HS-27A (cell line): ENCODE measurements at places on chromosomes 11 and 22.

DNA sequence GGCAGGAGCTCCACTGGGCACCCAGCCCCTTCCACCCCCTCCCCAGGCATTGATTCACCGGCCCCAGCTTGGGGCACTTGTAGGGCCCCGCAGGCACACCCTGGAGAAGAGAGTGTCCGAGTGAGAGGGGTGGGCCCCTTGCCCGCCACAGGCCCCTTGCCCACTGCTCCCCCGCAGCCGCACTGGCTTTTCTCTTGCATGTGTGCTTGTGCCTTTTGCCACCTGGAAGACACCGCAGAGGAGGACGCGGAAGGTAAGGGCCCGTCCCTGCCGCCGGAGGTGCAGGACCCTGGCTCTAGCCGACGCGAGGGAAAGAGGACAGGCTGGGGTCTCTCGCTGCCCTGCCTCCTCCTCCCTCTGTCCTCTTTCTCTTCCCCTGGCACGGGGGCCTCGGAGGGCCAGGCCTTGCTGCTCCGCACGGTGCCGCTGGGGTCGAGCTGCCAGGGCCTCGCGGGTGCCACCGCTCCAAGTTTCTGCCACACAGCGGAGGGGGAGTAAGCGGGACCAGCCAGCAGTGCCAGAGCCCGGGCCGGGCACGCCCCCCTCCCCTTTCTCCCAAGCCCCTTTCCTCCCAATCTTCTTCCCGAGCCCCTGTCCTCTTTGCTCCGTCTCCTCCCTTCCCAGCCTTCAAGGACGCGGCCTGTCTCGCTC is 9.5 kb downstream of the TNNT3 start:
- no peak for DNase-seq

- DNase-seq: no peak
Observed at GRCh38 chr11:104122836-104123235, 41.1 kb downstream of the PDGFD start.

GRCh38 chr11:1155274-1155693 is 2.5 kb upstream of the MUC5AC start:
- no peak for DNase-seq

- peak; percentile 71 for DNase-seq
Observed at GRCh38 chr11:73376803-73377629, 817 bp downstream of the RELT start.

DNA sequence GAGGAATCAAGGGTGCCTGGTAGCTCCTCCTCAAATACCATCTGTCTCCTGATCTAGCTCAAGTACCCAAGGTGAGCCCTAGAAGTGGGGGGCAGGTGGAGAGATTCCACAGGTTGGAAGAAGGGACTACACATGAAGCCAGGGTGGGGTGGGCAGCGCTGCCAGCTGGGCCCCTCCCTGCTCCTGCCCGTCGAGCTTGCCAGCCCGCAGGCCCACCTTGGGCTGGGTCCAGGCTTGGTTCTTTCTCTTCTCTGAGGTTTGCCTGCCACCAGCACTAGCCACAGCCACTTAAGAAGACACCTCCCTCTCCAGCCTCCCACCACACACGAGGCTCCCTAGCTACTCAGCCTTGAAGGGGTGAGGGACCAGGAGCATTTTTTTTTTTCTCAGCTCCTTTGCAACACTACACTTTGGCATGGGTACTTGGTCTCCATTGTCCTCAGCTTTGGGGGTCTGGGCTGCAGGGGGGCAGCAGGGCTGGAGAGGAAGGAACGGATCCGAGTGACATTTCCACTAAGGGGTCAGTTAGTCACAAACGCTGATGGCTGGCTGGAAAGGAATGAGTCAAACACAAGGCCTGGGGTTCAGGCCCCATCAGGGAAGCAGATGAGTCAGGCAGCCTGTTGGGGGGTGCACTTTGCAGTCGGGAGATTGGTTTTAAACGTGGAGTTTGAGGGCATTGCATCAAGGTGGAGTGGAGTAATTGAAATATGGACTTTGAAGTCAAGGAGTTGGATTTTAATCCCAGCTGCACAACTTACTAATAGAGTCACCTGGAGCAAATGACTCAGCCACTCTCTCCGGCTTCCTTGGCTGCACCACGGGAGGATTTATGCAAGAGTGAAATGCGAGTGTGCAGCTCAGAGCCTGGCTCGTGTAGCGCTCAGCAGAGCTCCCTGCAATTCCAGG is 7.4 kb upstream of the NPTXR start:
- no peak for DNase-seq

- DNase-seq: no peak
Observed at GRCh38 chr11:10640308-10640707, 53.2 kb downstream of the IRAG1 start.
